ENCODE measurements at places on chromosomes 2 and 18.

GRCh38 chr2:181662287-181662686, 5.4 kb upstream of the CERKL start:
- no peak for DNase-seq

DNA sequence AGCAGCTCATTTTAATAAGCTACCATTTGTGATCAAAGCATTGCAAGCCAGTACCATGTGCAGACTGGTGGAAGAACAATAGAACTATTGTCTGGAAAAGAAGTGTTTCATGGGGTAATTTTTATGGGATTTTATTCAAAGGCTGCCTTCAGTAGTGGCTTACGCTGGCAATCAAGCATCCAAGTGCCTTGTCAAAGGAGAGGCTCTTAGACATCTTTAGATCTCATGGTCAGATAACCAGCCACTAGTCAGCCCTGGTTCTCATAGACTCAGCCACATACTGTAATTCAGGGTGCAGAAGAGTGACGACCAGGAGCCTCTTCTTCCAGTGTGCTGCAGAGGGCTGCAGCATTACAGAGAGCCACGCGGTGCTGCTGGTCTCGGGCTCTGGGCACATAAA, 98.5 kb upstream of the NOSTRIN start:
- no peak for DNase-seq

DNA sequence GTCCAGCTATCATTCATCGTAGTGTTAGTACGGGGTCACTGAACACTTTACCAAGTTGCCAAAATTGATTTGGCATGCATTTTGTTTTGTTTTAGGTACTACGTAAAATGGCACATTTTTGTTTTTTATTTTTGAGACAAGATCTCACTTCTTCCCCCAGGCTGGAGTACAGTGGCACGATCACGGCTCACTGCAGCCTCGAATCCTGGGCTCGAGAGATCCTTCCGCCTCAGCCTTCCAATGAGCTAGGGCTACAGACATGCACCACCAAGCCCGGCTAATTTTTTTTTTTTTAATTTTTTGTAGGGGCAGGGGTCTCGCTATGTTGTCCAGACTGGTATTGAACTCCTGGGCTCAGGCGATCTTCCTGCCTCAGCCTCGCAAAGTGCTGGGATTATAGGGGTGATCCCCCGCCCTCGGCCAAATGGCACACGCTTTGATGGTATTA, 786 bp downstream of the TAF1B start:
- no peak for DNase-seq

- DNase-seq = no peak
Measured at GRCh38 chr2:66127656-66128055, 307.3 kb upstream of the MEIS1 start.

DNA sequence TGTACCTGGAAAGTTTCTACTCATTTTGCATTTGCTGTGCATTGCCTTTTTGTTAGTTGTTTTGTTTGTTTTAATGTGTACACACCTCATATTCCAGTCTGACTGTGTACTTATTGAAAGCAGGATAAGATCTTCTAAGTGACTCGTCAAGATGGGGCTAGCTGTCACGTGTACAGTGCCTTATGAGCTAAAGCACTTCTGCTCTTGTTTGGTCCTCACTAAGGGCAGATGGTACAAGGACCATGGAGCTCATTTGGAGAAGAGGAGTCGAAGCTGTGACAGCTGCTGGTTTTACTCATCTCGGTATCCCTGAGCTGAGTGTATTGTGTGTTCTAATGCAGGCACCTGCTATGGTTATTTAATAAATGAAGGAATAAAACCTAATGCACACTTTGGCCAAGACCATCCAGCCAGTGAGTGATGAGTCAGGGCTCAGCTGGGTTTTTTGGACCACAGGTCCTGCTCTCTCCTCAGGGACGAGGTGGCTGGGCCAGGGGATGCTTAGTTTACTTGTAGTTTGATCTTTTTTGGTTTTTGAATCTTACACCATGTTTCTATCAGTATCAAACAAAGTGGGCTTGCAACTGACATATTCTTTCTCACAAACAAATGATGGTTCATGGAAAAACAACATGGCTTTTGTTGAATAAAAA, 152.5 kb upstream of the APCDD1 start:
- DNase-seq = no peak

DNA sequence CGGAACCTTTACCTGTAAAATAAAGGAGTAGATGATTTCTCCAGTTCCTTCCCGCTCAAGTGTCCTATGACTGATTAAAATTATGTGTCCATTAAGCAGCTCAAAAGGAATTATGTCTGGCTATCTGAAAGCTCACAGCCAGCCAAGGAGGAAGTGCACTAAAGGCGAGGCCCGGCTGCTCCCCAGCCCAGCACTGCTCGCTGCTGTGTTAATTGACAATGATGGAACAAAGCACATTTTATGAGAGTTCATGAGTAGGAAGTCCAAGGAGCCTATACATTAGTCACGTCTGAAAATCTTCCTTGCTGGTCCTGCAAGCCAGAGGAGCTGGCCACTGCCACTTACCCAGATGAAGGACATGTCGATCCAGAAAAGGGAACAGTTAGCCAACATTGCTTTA, 14.3 kb downstream of the TTC32 start:
- DNase-seq = no peak

DNA sequence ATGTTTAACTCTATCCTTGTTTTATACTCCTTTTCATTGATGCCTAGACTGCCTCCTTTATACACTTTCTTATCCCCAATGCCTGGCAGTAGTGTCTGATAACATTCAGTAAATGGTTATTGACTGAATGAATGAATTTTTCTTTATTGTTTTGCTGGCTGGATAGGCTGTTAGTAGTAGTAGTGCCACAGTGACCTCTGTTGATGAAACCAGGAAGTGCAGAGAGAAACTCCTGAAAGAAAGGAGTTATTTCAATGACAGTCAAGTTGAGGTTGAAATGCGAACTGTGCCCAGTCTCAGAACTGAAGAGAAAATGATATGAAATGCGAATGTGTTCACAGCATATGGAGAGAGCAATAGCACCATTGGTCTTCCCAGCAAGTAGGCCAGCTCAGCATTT, 26.8 kb upstream of the SLC9A2 start:
- DNase-seq = peak; percentile 8

DNA sequence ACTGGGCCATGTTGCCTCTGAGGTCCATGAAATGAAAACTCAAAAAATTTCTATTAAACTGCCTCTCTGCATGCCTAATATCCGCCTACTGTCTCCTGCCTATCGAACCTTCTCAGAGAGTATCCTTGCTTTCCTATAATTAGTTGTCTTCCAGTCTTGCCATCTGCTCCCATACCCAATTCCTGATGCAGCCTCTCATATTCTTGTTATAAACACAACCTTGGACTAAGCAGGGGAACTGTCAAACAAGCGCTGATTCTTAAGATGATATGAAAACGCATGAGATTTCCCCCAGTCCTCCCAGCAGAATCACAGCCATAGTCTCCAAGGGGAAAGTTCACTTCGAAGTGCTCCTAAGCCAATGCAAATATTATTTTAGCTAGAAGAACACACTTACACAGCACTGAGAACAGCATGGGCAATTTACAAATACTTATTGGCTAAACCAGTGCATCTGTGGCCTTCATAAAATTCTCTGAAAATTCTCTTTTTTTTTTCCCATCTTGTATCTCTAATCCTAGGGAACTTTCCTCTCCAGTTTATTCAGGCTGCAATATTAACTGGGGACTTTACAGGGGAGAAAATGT, 471.6 kb downstream of the MBD2 start:
- no peak for DNase-seq

DNA sequence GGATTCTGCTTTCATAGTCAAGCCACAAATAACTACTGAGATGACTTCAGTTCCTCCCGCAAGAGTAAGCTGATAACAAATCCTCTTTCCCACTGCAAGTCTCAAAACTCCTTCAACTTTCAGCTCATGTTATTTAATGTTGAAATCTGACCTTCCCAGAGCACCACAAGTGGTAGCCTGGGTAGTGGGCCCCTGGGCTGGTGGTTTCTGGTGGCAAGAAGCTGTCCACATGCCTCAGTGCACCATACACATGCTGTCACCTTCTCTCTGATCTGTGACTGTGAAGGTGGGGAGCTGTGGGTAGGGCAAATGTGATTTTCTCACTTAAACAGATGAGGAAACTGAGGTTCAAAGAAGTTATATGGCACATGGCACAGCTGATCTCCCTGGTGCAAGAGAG, 246.1 kb upstream of the EPAS1 start:
- no peak for DNase-seq

DNA sequence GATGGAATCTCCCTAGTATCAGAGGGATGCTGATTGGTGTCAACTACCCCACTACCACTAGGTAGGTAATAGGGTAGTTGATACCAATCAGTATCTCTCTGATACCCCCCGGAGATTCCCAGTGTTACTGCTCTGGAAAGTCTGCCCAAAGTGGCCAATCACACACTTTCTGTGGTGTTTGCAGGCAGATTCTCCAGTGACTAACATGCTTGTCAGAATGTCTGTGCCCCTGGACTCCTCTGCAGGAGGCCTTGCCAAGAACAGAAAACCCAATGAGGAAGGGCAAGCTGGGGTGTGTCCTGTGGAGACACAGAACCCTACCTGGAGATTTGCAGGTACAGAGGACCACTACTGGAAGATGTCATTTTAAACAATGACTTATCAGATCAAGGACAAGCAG, 135.1 kb downstream of the RIT2 start:
- no peak for DNase-seq

DNA sequence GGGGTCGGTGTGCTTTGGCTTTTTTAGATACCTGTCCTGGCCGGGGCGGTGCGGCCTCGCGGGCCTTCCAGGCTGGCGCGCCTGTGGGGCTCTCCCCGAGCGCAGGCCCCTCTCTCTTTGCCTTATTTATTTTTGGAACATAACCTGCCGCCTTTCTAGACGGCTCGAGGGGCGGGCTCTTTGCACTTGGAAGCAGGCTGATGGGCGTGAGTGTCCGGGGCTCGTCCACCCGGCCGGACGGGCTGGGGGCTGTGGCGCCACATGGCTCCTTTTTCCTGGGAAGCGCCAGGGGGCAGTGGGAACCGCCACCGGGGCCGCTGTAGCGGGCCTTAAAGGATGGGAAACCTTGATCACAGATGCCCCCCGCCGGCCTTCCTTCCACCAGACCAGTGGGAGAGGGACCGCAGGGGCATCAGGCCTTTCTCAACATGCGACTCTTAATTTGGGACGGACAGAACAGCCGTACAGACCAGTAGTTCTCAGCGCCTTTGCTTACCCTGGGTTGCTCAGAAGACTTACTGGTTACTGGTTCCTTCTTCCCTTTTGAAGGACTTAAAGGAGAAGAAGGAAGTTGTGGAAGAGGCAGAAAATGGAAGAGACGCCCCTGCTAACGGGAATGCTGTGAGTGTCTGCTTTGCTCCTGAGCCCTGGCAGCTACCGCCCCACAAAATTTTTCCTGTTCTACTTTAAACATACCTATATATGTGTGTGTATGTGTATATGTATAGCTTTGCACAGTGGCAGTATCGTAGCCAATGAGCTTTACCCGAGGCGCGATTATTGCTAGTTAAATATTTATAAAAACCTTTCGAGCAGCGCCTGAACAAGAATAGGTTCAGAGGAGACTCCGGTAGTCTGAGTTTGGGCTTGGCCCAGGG, 2.7 kb downstream of the PTMA start:
- peak; percentile 53 for DNase-seq

DNA sequence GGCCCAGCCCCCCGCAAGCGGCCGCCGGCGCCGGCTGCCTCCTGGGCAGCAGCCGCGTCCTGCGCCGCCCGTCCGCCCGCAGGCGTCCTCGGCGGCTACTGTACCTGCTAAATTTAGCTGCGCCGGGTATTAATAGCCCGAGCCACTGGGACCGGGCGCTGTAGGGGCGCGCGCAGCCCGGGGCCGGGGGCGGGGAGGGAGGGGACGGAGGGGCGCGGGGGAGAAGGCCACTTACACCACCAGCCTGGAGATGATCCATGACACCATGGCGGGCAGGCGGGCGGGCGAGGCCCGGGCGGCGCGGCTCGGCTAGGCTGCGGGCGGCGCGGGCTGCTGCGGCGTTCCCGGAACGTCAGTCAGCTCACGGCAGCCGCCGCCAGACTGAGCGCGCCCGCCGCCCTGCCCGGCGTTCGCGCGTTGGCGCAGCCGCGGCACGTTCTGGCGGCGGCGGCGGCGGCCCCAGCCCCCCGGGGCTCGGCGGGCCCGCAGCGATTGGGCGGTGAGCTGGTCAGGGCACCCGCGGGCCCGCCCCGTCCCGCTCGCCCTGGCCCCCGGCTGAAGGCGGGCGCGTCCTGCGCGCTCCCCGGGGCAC, at the start of gene REEP1:
Gene REEP1 (minus strand): TSS at position 383 of the 592 bp plus-strand sequence. CDS start 116 bp downstream, at position 267.
- DNase-seq = peak; percentile 3
